ENCODE measurements at places on chromosomes 11 and 22.

- peak; percentile 69 for DNase-seq
Observed at GRCh38 chr11:30017445-30017895, 640 bp upstream of the KCNA4 start.

DNA sequence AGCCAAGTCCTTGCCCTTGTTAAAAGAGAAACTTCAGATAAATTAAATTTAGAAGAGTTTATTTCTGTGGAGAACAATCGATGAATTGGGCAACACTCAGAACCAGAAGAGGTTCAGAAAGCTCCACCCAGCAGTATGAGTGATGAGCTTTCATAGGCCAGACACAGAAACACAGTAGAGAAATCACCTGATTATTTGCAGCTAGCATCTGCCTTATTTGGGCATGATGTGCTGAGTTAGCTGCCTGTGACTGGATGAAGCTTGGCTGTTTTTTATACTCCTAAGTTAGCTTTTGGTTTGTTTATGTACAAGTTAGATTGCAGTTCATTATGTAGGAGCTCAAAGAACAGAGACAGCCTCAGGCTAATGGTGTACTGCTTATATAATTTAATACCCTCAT is 269.5 kb upstream of the SESN3 start:
- DNase-seq = no peak

DNA sequence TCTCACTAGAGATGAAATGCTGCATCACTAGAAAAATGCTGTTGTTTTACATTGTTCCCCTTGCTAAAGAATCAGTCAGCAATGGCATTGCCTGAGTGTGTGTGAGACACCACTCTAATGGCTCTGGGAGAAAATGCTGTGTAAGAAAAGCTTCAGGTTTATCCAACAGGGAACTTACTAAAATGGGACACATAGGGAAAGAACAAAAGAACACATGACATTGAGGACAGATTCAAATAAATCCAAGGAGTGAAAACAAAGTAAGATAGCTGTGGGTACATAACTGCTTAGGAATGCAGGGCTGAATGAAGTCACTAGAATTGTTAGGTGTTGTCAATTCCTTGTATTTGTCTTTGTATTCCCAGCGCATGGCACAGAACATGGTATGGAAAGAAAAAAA is 24.2 kb downstream of the BLID start:
- no peak for DNase-seq

- no peak for DNase-seq
Observed at GRCh38 chr11:60280412-60280811, at the start of gene MS4A4A. MS4A4A (plus strand) TSS chr11:60280666; CDS start chr11:60280676, 10 bp downstream.

- no peak for DNase-seq
Observed at GRCh38 chr11:12853652-12854296, 155.3 kb upstream of the RASSF10 start.

DNA sequence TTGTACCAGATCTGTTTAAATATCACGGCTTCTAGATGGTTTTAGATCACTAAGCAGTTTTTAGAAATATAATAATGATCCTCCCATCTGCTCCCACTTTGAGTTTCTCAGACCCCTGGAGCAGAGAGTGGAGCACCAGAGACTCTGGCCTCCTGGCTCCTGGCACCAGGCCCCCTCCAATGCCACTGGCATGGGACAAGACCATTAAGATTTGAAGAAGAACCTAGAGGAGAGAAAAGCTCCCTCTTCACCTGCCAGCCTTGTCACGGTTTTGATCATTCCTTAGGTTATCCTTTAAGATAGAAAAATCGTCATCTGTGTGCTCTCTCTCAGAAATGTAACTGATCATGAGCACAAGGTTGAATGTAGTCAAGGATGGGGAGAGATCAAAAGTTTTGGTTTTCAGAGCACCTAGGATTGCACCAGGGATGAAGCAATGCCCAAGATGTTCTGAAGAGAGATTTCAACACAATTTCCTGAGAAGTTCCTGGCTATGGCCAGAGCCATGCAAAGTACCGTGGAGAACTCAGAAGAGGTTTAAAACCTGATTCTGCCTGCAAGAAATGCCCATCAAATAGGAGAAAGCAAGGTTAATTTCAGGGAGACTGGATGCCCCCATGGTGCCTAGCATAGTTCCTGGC is 22.2 kb downstream of the IL10RA start:
- DNase-seq = no peak

DNA sequence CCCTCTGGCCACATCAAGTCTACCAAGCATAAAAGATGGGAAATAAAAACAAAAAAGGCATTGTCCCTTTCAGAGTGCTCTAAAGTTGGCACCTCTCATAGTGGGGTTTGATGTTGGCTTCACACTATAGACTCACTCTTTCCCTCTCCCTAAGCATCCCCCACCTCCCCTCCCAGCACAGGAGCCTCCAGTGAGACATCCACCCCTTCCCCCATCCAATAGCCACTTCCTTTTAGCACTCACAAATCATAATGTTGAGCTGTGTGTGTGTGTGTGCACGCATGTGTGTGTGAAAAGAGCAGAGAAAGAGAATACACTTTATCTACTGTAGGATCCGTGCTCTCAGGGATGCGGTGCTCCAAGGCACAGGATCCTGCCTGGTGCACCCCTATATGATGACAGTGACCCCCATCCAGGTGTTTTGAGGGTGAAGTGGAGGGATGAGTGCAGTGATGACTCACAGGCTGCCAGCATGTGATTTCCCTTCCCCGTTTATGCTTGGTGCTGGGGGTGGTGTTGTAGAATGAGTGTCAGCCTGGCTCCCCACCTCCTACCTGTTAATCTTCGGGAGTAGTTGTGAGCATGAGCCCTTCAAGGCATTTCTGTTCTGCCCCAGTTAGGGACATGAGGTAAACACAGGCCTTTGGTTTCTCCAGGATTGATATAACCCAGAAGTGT is 235.2 kb upstream of the B3GAT1 start:
- DNase-seq = no peak

Measured in eye (tissue), 1 donor.